ENCODE measurements at places on chromosomes 3 and 15. TPM values are rescaled to one million over a fixed set of nuclear protein-coding genes. Genes with fewer than 3 reads are reported as not detected.

The CLDN18 gene
- 0.44 TPM for polyA plus RNA-seq

GRCh38 chr3:111621535-111621934, 26.4 kb upstream of the ZBED2 start:
- no peak for DNase-seq

DNA sequence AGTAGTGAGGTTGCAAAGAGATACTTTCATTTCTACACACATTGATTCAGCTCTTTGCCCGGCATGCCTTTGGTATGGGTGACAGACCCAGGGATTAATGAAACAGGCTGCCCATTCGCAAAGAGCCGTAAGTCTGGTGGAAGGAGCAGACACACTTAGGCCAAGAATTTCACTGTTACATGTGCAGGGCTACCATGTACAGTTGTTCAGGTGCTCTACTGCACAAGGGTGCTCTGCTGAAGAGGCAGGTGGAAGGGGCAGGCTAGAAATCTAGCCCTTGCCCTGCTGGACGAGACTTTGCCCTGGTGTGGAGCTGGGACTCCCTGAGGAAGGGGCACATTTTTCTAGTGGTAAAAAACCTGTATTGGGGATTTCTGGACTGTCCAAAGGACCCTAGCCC, 26.2 kb upstream of the RASGRF1 start:
- DNase-seq, result no peak

GRCh38 chr3:17755836-17756235, 13.4 kb upstream of the TBC1D5 start:
- DNase-seq, result no peak

GRCh38 chr15:63463036-63463435, 41.4 kb upstream of the USP3 start:
- DNase-seq, result no peak

DNA sequence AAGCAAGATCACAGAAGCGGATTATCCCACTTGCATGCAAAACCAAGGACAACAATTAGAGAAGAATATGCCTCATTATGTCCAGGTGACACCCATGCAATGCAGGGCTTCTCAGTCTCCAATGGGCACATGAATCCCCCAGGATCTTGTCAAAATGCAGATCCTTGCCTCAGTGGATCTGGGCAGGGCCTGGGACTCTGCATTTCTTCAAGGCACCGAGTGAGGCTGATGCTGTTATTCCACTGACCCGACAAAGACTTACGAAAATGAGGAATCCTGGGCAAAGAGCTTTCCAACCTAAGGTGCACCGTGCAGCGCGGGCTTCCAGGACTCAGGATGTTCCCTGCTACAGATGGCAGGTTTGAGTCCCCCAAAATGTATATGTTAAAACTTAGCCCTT, 99.2 kb downstream of the ATP10A start:
- DNase-seq, result no peak

GRCh38 chr15:80992441-80992840, 2.8 kb upstream of the MESD start:
- no peak for DNase-seq

GRCh38 chr3:184864000-184864399, 52.0 kb downstream of the VPS8 start:
- no peak for DNase-seq

DNA sequence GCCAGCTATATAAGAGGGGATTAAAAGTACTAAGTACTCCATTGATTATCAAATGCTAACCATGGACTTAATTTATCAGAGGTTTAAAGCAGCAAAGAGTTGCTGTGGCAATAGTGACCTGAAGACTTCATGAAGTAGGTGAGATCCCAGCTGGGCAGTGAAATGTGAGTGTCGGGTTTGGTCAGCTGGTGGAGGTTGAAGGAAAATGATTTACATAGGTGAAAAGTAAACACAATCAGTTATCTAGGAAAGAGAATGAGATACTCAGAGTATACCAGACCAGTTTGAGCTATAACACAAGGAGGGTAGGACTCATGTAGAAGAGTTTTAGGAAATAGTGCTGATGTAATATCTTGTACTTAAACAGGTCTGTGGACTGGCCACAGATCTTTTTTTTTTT, 16.5 kb upstream of the FBXO22 start:
- no peak for DNase-seq

- no peak for DNase-seq
Measured at GRCh38 chr15:59283717-59284391, 77.2 kb downstream of the LDHAL6B start.

Measured in hindlimb muscle (tissue), 1 donor.